ENCODE measurements at places on chromosomes 4 and X.

GRCh38 chr4:113452868-113453620 is 308.5 kb downstream of the CAMK2D start:
- DNase-seq = no peak
- no peaks in the 10 kb centered on the region for H3K27me3 ChIP-seq
- no peak overlapping the region for H3K27ac ChIP-seq
- H3K36me3 ChIP-seq = peaks cover 37% of the 10 kb centered on the region
- H3K4me1 ChIP-seq = peaks cover 9% of the 10 kb centered on the region

- H3K36me3 ChIP-seq = no peaks in the 10 kb centered on the region
- H3K4me1 ChIP-seq = no peaks in the 10 kb centered on the region
These were observed 29.2 kb upstream of the CCNI start for GRCh38 chr4:77104791-77105540.

DNA sequence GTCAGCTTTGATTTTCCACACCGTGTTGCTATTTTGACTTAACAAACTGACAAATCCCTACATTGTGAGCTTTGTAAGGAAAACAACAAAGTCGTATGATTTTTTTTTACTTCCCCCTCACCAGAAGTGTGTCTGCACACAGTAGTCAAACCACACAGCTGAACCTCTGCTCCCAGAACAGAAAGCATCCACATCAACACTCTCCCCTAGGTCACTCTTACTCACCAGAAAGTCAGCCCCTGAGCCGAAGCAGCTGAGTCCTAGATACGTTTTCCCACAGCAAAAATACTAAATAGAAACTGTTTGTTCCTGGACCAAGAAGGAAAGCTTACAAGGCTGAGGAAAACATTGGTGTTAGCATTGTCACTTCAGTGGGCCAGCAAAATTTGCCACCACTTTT is 305.7 kb downstream of the DHX15 start:
- no peak for DNase-seq
- no peaks in the 10 kb centered on the region for H3K4me1 ChIP-seq
- H3K27ac ChIP-seq = no peak overlapping the region
- H3K27me3 ChIP-seq = no peaks in the 10 kb centered on the region
- H3K4me3 ChIP-seq = no peak overlapping the region

- H3K27me3 ChIP-seq = no peaks in the 10 kb centered on the region
- peaks cover 7% of the 10 kb centered on the region for H3K4me1 ChIP-seq
- H3K27ac ChIP-seq = no peak overlapping the region
- H3K4me3 ChIP-seq = no peak overlapping the region
These were observed 15.0 kb downstream of the SCARB2 start for GRCh38 chr4:76198411-76199237.

GRCh38 chrX:129695535-129695934 is 40.8 kb upstream of the APLN start:
- H3K4me3 ChIP-seq = no peak overlapping the region
- no peaks in the 10 kb centered on the region for H3K27me3 ChIP-seq
- H3K4me1 ChIP-seq = no peaks in the 10 kb centered on the region
- H3K27ac ChIP-seq = no peak overlapping the region
- no peaks in the 10 kb centered on the region for H3K36me3 ChIP-seq

DNA sequence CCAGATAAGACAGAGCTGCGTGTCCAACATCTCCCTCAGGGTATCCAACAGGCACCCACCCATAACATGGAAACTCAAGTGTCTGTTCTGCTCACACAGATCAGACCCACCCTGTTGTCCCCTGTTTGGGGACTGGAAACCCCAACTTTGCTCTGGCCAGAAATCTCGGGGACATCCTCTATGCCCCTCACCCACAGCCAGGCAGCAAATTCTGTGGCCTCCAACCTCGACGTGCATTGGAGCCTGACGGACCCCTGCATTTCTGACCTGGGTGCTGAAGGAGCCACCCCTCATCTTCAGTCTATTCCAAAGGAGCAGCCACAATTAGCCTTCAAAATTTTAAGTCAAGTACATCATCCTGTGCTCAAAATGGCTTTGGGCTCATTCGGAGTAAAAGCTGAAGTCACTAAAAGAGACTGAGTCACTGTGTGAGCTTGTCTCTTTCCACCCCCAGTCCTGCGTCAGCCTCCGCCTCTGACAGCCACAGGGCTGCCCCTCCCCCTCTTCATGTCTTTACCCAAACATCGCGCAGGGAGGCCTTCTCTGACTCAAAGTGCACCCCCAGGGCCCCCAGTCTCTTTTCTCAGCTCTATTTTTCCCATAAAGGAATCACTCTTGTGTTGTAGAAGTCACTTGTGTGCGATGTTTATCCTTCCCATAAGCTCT is 24.4 kb upstream of the PDE6B start:
- DNase-seq = no peak
- H3K4me3 ChIP-seq = no peak overlapping the region
- no peaks in the 10 kb centered on the region for H3K27me3 ChIP-seq
- no peak overlapping the region for H3K27ac ChIP-seq
- no peaks in the 10 kb centered on the region for H3K4me1 ChIP-seq

DNA sequence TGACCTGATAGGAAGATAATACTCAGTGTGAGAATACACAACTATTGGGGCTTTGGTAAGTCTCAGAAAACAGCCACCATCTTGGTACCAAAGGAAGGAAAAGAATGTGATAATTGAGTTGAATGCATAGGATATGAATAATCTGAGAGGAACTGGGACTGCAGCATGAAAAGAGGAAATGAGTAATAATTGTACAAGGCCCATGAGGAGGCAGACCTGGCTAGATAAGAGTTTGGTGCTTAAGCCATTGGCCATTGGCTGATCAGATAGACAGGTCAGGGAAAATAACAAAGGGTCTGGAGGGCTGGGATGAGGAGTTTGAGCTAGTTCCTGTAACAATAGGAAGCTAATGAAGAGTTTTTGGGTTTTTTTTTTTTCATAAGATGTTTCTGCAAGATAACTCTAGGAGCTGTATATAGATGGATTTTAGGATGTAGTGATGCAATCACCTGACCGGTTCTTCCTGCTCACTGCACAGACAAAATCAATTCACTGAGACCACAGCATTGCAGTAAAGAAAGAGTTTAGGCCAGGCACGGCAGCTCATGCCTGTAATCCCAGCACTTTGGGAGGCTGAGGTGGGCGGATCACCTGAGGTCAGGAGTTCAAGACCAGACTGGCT is 5.3 kb upstream of the TRMT2B start:
- H3K27ac ChIP-seq = no peak overlapping the region
- no peak for DNase-seq
- H3K27me3 ChIP-seq = no peaks in the 10 kb centered on the region
- no peaks in the 10 kb centered on the region for H3K4me1 ChIP-seq

DNA sequence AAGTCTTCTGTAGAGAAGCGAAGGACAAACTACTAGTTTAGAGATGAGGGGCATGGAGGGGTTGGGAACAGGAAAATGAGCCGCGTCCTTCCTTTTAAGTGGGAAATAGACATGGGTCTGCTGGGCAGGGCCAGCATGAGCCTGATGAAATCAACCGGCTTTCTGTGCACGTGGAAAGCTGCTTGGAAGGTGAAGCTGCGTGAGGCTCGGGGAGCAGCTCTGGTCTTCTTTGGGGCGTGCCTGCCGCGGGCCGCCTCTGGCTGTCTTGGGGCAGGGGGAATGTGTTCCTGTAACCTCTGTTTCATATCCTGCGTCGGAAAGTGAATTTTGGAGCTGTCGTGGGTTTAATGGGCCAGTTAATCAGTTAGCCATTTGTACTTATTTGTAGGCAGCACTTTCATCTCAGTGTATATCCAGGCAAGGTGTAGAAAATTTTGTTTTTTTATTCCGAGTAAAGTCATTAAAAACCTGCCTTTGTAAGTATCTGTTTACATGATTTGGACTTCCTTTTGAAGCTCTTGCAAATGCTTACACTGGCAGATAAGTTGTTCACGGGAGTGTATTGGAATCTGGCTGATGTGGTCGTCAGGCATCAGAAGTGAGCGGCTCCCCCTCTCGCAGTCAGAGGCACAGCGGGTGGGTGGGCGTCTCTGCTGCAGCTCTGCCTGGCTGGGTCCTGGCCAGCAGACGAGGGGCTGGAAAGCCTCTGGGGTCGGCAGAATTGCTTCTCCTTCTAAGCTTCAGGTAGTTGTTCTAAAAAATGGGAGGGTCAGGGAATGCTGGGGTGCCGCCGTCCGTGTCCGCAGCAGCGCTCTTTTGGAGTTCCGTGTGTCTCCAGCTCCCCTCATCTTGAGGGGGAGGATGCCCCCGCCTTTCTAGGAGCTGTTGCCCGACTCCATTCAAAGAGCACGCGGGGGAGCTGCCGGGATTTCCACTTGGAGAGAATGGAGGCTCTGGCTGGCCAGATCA is 70.5 kb upstream of the HGFAC start:
- no peak overlapping the region for H3K27ac ChIP-seq
- peaks cover 40% of the 10 kb centered on the region for H3K4me1 ChIP-seq
- peaks cover 30% of the 10 kb centered on the region for H3K36me3 ChIP-seq
- peak overlapping the region; percentile 41 for H3K4me3 ChIP-seq

DNA sequence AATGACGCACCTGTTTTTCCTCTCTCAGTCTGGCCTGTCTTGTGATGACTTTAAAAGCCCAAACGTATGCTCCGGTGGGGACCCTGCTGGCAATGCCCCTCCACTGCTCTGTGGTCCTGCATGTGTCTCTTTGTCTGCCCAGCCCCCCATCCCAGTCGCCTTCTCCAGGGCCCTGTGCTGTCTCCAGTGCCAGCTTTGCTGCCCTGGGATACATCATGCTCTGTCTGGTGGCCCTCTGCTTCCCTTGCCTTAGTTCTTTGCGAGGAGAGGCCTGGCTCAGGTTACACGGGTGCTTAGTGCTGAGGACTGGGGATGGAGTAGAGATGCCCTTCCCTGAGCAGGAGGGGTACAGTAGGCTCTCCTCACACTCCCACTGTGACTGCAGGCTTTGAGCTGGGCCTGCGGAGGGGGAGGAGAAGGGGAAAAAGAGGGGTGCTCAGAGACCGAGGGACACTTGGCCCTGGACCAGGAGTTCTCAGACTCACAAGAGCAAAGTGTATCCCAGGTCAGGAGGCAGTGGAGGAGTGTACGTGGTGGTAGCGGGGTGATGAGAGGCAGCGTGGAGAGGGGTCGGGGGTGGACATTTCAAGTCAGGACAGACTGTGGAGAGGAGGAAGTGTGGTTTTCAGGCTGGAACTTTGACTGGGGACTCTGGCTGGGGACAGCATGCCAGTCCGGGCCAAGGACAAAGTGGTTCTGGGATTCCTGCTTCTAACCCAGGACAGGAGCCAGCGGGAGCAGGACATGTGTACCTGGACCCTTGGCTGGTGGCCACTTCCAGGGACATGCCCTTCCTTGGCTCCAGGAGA is 2.8 kb downstream of the APLN start:
- DNase-seq = no peak
- H3K4me1 ChIP-seq = peaks cover 8% of the 10 kb centered on the region
- H3K27me3 ChIP-seq = peaks cover 17% of the 10 kb centered on the region
